ENCODE measurements at places on chromosomes 12 and 14.
A peak's percentile ranks its signal among the peaks of the same experiment; 100 is the strongest.

- DNase-seq = no peak
These were observed 452.4 kb upstream of the NOVA1 start for GRCh38 chr14:27050208-27050607.

GRCh38 chr14:22428700-22429291 is 160.2 kb downstream of the DAD1 start:
- no peak for DNase-seq

DNA sequence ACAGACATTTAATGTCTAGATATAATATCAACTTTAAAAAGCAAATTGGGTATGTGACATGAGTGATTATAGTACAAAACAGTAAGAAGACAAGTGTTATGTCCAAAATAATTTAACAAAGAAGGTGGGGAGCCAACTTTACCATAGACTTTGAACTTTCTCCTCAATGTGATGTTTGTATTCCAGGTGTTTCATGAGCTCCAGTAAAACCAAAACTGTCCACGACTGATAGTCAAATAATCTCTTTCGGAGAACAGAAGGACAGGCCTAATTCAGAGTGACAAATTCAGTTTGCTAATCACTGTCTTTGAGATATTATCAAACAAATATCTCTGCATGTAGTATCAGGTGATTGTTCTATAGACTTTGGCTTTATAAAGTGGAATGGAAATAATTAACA is 1112.6 kb downstream of the SLC6A15 start:
- no peak for DNase-seq

GRCh38 chr14:25843481-25844470 is 754.1 kb downstream of the NOVA1 start:
- DNase-seq = no peak

- DNase-seq = no peak
These were observed 98.7 kb downstream of the EML1 start for GRCh38 chr14:99891900-99892299.

- DNase-seq = no peak
These were observed 870.2 kb upstream of the TMEM132C start for GRCh38 chr12:127396734-127397133.

- peak; percentile 61 for DNase-seq
These were observed 856 bp upstream of the EIF4B start for GRCh38 chr12:53005215-53005985.

GRCh38 chr12:82883394-82884355 is 197.0 kb downstream of the TMTC2 start:
- no peak for DNase-seq

DNA sequence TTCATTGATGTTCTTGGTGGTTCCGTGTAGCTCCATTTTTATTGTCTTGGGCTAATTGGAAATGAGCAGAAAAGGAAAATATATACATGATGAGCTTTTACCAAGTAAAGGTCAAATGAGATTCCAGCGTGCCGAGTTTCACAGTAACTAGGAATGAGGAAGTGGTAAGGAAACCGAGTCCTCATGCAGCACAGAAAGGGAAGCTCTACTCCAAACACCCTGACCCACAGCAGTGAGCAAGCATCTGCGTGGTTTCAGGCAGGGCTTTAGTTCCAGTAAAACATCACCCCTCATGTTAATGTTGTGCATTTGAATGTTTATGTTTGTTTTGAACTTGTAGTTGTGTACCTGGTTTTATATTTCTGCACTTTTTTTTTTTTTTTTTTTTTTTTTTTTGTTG is 208.0 kb downstream of the SLC41A2 start:
- DNase-seq = no peak

- DNase-seq = peak; percentile 51
These were observed 16.1 kb upstream of the LYZ start for GRCh38 chr12:69331909-69332684.

DNA sequence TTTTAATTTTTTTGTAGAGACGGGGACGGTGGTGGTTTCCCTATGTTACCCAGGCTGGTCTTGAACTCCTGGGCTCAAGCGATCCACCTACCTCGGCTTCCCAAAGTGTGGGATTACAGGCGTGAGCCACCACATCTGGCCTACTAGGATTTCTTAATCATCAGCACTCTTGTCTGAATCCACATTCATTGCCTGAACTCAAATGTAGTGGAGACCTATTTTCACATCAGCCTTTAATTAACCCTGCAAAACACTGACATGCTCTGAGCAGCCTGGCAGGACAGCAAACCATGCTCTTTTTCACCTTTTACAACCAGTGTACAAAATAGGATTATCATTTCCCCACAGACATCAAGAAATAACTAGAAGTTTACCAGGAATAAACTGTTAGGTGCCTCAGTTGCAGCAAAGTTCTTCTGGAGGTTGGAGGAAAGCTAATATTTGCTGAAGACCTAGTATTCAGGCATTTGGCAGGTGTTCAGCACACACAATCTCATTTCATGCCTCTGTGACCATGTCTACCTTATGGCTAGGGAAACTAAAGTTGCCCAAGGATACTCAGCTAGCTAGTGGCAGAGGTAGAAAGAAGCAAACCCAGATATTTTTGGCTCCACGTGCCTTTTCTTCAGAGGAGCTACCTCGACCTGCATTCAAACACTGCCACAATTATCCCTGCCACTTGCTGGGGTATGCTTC is 37.7 kb downstream of the CFL2 start:
- no peak for DNase-seq

DNA sequence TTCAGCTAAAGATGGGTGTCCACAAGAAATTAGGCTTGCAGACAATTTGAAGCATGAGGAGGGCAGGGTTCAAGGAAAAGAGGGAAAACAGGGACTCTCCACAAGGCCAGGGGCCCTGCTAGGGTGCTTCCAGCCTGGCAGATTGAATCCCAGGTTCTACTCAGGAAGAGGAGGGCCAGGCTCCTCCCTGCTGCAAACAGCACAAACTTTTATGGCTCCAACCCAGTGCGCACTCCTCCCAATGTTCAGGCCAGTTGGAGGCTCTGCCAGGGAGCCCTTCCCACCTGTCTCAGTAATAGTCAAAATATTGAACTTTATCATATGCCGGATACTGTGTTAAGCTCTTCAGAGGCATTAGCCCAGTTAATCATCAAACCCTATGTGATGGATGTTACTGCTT is 244.4 kb downstream of the SYT1 start:
- no peak for DNase-seq

- DNase-seq = peak; percentile 69
These were observed at the start of gene ATN1 for GRCh38 chr12:6927379-6928021. Gene ATN1, plus strand, starts transcription at chr12:6927959. Its CDS starts 6,043 bp downstream, at chr12:6934002.

DNA sequence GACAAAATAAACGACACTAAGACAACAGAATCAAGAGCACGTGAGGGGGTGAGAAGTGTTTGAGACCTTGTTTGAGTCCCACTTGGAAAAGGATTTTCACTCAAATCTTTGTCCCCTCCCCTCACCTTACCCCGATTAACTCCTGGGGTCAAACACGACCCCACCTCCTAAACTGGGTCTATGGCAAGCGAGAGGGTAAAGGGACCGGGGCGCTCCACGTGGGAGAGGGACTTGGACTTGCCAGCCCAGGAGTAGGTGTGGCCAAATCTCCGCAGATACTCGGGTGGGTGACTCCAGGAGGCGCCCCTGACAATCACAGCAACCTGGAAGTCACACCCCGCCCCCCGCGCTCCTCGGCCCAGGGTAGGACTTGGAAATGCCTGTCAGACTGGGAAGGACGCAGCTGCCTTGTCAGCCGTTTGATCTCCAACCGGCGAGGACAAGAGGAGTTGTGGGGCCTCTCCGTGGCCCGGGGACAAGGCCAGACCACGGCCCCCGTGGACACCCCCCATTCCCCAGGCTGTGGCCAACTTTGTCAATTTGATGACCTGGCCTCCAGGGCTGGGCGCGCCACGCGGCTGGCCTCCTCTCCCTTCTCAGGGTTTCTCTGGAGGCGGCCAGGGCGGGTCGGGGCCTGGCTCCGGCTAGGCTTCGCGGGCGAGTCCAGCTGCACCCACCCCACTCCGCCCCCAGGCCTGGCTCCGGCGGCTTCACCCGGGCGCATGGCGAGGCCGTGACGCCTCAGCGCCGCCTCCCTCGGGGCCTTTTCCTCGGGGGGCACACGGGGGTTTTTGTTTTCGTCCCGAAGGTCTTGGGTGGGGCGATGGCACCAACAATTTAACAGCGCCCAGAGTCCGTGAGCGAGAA is 1.1 kb upstream of the BCL11B start:
- DNase-seq = peak; percentile 77

DNA sequence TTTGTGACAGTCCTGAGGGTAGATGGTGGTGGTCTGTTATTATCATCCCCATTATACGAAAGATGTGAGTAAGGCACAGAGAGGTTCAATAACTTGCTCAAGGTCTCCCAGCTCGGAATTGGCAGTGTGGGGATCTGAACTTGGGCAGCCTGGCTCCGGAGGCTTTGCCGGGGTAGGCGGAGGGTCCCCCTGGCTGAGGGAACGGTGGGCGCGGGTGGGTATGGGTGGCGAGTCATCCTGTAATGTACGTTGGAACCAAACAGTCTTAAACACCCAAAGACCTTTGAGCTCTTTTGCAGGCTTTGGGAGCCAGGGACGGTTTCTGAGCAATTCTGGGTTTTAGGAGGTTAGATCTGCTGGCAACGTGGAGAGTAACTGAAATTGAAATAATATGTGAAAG is 16.5 kb downstream of the SLC24A4 start:
- DNase-seq = no peak

GRCh38 chr14:72532686-72533454 is 361.0 kb downstream of the DPF3 start:
- no peak for DNase-seq

DNA sequence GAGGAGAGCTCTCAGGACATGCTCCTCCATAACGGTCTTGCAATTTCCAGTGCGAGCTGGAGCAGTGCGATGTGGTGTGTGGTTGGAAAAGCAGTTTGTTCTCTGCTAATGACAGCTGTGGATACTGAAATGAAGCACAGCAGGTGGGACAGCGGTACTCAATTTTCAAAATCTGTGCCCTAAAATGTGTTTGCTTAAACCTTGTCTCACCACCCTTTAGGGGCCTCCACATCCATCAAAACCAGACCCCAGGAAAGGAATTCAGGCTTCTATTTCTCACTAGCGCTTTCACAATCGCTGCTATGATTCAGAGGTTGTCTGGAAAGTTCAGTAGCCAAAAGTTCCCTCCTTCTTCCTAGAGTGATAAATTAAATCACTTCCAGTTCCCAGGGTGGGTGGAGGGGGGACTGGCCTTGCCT is 440.8 kb downstream of the EGLN3 start:
- no peak for DNase-seq

- peak; percentile 41 for DNase-seq
These were observed 845 bp downstream of the TMEM132C start for GRCh38 chr12:128267651-128268378.

DNA sequence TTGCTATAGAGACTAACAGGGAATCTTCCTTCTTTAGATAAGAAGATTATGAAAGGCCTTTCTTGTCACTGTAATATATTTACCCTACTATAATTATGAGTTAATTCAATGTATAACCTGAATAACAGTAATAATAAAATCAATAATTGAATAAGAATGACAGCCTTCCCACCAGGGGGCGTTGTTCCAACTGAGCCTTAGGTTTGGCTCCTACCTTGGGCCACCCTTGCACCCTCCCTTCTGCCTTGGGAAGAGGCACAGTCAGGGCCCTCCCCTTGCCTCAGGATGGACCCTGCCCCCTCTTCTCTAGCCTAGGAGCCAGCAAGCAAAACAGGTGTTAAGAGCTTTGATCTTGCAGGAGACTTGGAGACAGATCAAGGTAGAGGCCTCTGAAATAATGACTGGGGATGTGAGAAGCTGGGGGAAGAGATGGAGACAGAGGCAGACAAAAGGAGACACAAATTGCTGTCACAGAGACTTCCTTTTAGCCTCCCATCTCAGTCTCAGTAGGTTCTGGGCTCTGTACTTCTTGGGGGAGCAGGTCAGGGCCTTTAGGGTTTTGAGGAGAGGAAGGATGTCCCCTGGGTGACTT is 40.1 kb upstream of the CISTR start:
- peak; percentile 14 for DNase-seq

DNA sequence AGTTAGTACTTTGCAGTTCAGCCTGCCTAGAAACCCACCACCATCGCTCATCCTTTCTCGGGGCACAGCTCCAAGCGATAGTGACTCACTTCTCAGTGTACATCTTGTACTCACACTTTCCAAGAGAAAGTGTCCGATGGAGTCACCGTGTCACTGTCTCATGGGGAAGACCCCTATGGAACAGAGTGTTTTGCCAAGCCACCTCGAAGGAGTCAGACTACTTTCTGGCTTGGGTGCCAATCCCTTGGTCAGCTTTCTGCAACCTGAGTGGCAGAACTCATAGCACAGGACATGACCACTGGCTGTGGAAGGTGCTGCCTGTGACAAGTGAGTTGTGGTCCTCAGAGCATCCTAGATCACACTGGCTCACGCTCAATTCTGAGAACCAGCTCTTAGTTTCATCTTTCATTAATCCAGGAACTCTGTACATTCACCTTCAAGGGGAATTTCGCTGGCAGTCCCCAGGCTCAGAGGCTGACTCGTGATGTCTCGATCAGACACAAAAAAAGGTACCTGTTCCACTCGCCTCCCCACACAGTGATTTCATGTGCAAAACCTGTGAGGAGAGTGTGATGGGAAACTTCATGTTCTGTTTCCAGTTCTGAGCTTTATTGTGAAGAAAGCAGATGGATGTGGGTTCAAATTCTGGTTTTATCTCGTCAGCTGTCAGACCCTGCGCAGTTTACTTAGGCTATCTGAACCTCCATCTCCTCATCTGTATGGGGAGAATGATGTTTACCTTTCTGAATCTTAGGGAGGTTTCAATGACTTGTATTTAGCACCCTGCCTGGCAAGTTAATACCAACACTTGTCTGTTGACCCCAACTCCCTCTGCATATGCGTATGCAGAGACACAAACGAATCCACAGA is 127.3 kb upstream of the CCND2 start:
- no peak for DNase-seq

- no peak for DNase-seq
These were observed 251.4 kb upstream of the ATP2B1 start for GRCh38 chr12:89960011-89960507.

GRCh38 chr12:59619461-59620240 is 23.8 kb downstream of the SLC16A7 start:
- DNase-seq = no peak

- no peak for DNase-seq
These were observed 14.4 kb downstream of the TMTC1 start for GRCh38 chr12:29769162-29769858.

- no peak for DNase-seq
These were observed 488.5 kb downstream of the LRFN5 start for GRCh38 chr14:42095155-42095554.

GRCh38 chr12:26047401-26048226 is 77.2 kb downstream of the BHLHE41 start:
- DNase-seq = peak; percentile 80

DNA sequence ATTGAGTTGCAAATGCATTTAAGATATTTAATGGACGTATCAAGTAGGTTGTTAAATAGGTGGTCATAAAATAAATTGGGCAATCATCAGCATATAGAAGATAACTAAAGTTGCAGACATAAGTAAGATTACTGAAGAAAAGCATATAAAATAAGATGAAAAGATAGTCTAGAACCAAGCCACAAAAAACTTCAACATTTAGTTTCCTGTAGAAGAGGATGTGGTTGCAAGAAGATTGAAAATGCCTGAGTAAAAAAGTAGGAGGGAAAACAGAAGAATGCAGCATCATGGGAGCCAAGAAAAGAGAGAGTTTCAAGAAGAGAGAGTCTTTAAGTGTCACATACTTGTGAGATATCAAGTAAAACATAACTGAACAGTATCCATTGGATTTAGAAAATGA is 17.6 kb upstream of the SLC16A7 start:
- no peak for DNase-seq

Measured in ELF-1 (cell line).